Neural cell (in vitro differentiated cells): ENCODE measurements at places on chromosomes 1 and 21. TPM values are rescaled to one million over a fixed set of nuclear protein-coding genes. Genes with fewer than 3 reads are reported as not detected.

The SLFNL1 gene
- 0.26 and 1.8 TPM in 2 replicates for polyA plus RNA-seq

The OR2C3 gene
- not detected in 2 replicates for polyA plus RNA-seq

The AMY2A gene
- 1.3 TPM in 1 of 2 replicates, not detected in the other for polyA plus RNA-seq

The MYOC gene
- polyA plus RNA-seq, result not detected in 2 replicates

The LSS gene
- 101 and 123 TPM in 2 replicates for polyA plus RNA-seq

The PRDM16 gene
- 0.16 and 0.21 TPM in 2 replicates for polyA plus RNA-seq

The UROD gene
- polyA plus RNA-seq, result 87.3 and 96.9 TPM in 2 replicates

The DMBX1 gene
- polyA plus RNA-seq, result 0.28 TPM in 1 of 2 replicates, not detected in the other

The KCNJ15 gene
- not detected in 2 replicates for polyA plus RNA-seq

The PLEKHN1 gene
- 0.28 and 1.1 TPM in 2 replicates for polyA plus RNA-seq

The VN1R5 gene
- not detected in 2 replicates for polyA plus RNA-seq

The SH2D1B gene
- not detected in 2 replicates for polyA plus RNA-seq

The TPM3 gene
- polyA plus RNA-seq, result 339 and 356 TPM in 2 replicates

The CELA2B gene
- not detected in 2 replicates for polyA plus RNA-seq

The CCSAP gene
- 55.6 and 66.7 TPM in 2 replicates for polyA plus RNA-seq

The PPIAL4G gene
- not detected in 2 replicates for polyA plus RNA-seq

The TMPRSS15 gene
- 0.18 and 0.50 TPM in 2 replicates for polyA plus RNA-seq

The DYNLT5 gene
- polyA plus RNA-seq, result not detected in 2 replicates

The CEP104 gene
- 8.1 and 21.5 TPM in 2 replicates for polyA plus RNA-seq

The KRTAP11-1 gene
- not detected in 2 replicates for polyA plus RNA-seq

The IL20 gene
- polyA plus RNA-seq, result not detected in 2 replicates

The ETV3L gene
- polyA plus RNA-seq, result not detected in 2 replicates

The RGL1 gene
- polyA plus RNA-seq, result 14.7 and 17.0 TPM in 2 replicates

The LGR6 gene
- not detected in 2 replicates for polyA plus RNA-seq

The ATP1B1 gene
- polyA plus RNA-seq, result 98.8 and 114 TPM in 2 replicates

The SLAMF7 gene
- polyA plus RNA-seq, result not detected in 2 replicates
